CD4-positive, alpha-beta T cell treated with Interleukin-15 for 4 hours (primary cell): ENCODE measurements at places on chromosomes 1 and 21.

GRCh38 chr1:113153116-113153803, 80.3 kb downstream of the LRIG2 start:
- no peak for DNase-seq

GRCh38 chr1:17276568-17276967, 27.7 kb downstream of the PADI3 start:
- DNase-seq, result no peak

- no peak for DNase-seq
Measured at GRCh38 chr1:217138799-217139466, 415.7 kb upstream of the ESRRG start.

GRCh38 chr1:207202480-207202879, 98.4 kb downstream of the C4BPA start:
- DNase-seq, result no peak

DNA sequence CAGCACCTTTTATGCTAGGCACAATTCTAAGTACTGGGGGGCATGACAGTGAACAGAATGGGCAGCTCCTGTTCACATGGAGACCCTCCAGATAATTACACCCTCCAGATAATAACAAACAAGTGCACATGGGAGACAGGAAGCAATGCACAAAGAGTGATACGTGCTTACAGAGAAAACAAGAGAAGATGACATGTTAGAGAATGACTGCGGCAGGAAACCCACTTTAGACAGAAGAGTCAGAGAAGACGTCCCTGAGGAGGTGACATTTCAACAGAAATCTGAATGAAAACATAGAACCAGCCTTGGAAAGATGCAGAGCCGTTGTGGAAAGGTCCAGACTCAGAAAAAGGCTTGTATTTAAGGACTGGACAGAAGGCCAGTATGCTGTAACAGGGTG, 54.7 kb upstream of the ARTN start:
- DNase-seq, result no peak

DNA sequence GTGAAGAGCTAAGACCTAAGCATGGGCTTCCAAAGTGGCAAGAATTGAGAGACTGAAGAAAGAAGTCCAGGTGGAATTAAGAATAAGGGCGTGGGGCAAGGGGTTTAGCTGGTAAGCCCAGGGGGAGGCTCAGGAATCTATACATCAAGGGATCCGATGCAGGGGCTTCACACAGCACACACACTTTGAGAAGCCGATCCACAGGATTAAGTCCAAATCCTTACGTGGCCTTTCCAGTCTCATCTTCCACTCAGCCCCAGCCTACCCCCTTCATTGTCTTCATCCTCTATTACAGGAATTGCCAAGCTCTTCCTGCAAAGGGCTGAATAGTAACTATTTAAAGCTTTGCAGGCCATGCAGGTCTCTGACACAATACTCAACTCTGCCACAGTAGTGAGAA, 101.3 kb downstream of the TGFBR3 start:
- no peak for DNase-seq

DNA sequence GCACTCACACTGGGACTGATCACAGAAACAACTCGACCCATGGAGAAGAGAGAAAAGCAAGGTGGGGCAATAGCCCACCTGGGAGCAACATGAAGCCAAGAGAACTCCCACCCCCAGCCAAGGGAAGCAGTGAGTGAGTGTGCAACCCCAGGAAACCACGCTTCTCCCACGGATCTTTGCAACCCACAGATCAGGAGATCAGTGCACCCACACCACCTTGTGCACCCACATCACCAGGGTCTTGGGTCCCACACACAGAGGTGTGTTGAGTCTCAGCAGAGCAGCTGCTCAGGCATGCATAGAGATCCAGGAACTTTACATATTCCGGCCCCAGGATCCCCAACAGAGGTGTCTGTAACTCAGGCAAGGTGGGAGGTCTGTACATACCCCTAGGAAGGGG, 17.2 kb upstream of the PRDX6 start:
- no peak for DNase-seq

DNA sequence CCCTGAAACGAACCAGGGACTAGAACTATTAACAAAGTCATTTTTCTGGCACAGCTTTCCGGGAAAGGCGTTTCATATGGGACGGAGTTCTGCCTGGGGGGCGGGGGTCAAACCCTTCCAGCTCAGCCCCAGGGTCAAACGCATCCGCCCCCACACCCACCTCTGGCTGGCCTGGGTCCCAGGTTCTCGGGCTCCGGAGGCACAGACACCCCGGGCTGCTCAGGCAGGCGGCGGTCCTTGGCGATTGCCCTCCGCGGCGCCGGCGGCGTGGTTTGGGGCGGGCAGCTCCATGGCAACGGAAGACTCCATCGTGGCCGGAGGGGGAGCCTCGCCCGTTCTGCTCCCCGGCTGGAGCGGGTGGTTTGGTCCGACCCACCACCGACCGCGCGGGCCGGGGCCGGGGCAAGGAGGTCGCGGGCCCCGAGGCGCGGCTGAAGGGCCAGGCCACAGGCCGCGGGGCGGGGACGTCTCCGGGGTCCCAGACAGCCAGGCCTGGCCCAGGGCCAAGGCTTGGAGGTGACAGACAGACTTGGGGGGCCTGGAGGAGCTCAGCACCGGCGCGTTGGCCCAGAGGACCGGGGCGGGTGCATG, at the start of gene CFAP74:
TSS of gene CFAP74 (minus strand) at position 246 of the 591 bp plus-strand sequence. CDS start 12,830 bp downstream, outside the sequence.
- DNase-seq, result no peak

- DNase-seq, result peak; percentile 66
Measured at GRCh38 chr1:223776075-223776814, 63.9 kb downstream of the CAPN2 start.

DNA sequence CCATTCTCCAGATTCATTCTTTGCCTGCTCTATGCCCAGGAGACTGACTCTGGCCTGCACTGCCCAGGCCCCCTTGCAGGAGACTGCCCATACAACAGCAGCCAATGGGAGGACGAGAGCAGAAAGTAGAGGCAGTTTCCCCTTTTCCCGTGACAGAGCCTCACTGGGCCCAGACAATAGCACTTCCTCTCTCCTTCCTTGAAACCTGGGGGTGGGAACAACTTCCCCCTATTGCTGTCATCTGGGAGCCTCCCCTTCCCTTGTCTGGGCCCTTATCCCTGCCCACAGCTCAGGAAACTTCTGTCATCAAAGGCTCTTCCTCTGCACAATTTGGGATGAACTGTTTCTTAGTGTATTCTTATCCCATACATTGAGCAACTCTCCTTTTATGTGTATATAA, 60.8 kb upstream of the KCNJ15 start:
- no peak for DNase-seq

- DNase-seq, result no peak
Measured at GRCh38 chr1:184827600-184828368, 73.1 kb upstream of the EDEM3 start.

DNA sequence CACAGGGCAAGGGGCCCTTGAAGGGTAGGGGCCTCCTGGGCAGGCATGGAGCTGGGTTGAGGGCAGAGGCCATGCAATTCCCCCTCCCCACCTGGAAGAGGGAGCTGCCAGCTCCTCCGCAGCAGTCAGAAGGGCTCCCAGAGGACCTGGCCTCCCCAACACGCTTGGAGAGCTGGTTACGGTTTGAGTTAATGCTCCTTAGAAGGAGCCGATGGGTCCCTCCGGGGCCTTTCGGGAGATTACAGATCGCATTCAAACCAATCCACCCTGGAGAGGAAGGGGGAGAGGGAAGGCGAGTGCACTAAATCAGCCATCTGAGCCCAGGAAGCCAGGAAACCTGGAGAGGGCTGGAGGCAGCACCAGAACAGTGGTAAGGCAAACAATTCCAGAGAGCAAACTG, 106.3 kb upstream of the CSF3R start:
- DNase-seq, result no peak

GRCh38 chr1:214568328-214568727, 16.9 kb upstream of the PTPN14 start:
- DNase-seq, result no peak

DNA sequence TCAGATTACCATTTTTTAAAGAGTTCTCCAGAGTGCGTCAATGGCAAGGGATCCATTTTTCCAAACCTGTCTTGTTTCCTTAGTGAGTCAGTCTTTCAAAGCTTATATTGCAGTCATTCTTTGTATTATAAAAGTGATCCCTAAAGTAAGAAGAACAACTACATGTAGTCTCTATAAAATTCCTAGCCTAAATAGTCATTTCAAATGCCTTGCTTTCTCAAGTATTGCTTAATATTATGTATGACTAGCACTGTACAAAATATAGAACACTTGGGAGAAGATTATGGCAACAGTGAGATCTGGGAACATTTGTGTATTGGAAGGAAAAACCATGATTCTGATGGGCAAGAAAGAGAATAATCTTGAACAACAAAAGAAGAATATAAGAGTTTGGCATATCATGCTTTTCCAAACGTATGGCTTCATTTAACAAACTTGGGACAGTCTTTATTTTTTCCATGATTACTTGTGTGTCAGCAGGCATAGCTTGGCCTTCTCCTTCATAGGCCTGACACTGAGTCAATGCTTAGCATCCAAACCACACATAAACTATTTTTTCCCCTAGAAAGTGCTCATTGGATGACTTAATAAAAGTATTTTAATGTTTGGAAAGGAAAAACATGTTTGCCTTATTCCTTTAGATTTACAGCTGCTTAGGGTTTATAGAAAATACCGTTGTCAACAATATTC, 547.4 kb downstream of the LTN1 start:
- DNase-seq, result no peak

- no peak for DNase-seq
Measured at GRCh38 chr1:42163114-42163513, 1.4 kb downstream of the GUCA2A start.

- no peak for DNase-seq
Measured at GRCh38 chr1:39321979-39322378, 117.5 kb downstream of the MACF1 start.
